Activated effector memory CD4-positive, alpha-beta T cell treated with anti-CD3 and anti-CD28 coated beads, Interleukin-2, amount 50 U/mL, for 16 hours (primary cell): ENCODE measurements at places on chromosomes 5 and 9.

DNA sequence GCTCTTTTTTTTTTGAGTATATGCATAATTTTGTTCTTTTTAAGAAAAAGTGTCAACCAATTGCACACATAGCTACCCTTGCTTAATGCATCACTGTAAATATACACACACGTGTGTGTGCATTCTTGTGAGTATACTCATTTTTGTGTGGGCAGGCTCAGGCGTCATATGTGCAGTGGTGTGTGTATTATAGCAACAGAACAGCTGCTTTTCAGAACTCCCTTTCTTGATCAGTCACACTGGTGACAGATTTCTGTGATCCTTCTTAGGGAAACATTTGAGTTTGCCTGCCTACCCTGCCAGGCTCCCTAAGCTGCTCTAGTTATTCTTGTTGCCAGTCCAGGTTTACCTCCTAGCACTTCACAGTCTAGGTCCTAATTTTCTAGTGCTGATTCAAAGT, 287.0 kb upstream of the SEMA6A start:
- no peak for DNase-seq

DNA sequence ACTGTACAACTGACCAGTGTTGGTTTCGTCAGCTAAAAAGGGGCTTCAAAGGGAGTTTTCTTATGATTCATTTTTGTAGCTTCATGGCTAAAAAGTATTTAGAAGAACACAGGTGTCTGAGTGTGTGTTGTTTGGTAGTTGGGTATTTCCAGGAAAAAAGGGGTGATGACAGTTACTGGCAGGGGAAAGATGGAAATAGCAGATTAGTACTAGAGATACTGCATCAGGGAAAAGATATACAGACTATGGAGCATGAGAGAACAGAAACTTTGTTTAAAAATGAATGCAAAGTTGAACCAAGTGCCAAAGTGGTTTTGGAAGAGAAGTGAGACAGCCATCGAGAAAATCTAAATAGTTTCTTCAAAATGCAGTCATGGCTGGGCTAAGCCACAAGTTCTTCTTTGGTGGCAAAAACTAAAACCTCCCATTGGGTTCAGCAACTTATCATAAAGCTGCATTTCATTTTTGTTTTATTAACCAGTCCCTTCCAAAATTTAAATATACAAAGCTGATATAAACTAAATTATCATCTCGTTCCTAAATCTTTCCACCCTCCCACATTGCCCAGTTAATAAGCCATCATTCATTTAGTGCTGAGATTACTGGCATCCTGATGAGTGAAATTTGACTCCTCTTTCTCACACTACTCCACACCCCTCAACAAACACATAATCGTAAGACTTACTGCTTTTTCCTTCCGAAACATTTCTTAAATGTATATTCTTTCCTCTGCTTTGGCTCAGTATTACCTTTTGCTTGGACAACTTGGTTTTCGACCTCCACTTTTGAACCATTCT, 33.5 kb downstream of the ELL2 start:
- DNase-seq = no peak

GRCh38 chr5:14064841-14065240, 78.3 kb upstream of the TRIO start:
- DNase-seq = no peak

- DNase-seq = no peak
These were observed 33.7 kb downstream of the ELP1 start for GRCh38 chr9:108900176-108900575.

DNA sequence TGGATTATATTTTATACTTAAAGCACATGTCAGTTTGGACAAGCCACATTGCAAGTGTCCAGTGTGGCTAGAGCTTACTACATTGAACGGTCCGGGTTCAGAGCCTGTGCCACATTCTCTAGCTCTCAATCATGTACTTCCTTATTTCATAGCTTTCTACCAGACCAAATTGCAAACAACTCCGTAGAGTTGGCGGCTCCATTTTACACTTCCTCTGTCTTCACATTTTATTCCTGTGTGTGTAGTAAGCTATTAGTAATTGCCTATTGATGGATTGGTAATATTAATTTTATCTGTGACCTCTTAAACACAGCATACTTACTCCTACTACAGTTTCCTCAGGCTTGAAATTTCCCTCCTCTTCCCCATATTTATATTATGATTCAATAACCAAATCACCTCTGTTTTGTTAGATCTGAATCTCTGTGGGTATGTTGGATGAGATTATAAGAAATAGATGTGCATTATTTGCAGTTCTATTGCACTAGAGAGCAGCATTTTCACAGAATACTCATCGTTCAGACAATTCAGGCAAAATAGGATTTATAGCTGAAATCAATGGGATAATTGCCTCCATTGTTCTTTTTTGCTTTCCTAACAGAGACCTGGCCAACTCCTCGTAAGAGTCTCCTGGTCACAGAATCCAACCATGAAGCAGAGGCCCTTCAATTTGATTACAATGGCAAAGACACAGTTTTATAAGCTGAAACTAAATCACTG, 29.0 kb upstream of the C9orf72 start:
- DNase-seq = no peak

DNA sequence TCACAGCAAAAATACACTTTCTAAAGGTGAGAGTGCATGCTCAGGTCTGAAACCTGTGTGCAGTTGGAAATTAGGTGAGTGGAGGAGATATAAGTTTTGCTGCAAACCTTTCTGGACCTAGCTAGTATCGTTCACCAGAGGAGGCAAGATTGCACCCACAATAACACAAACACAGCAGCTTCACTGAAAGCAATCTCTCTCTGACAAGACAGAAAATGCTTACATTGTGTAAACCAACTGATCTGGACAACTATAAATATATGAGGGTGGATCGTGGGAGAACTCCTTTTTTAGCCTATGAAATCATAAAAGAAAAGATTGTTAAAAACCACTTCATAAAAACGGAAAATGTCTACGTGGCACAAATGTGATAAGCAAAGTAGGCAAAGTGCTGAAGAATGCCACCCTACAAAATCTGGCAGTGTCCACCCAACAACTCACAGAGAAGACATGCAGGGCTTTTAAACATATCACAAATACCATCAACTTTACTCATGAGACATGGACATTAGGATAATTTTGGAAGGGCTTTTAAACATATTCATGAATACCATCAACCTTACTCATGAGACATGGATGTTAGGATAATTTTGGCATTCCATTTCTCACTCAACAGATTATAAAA, 134.3 kb downstream of the CDH18 start:
- no peak for DNase-seq

GRCh38 chr9:33813712-33814641, 3.0 kb upstream of the UBE2R2 start:
- DNase-seq = no peak

- DNase-seq = no peak
These were observed 146.5 kb downstream of the NSG2 start for GRCh38 chr5:174191850-174192655.

GRCh38 chr9:93107151-93107824, 11.3 kb downstream of the CARD19 start:
- peak; percentile 61 for DNase-seq

GRCh38 chr5:78886341-78887230, 98.5 kb downstream of the ARSB start:
- DNase-seq = no peak

GRCh38 chr5:132456296-132456986, 34.1 kb downstream of the IRF1 start:
- peak; percentile 82 for DNase-seq

GRCh38 chr5:36703245-36703860, 96.9 kb downstream of the SLC1A3 start:
- no peak for DNase-seq

DNA sequence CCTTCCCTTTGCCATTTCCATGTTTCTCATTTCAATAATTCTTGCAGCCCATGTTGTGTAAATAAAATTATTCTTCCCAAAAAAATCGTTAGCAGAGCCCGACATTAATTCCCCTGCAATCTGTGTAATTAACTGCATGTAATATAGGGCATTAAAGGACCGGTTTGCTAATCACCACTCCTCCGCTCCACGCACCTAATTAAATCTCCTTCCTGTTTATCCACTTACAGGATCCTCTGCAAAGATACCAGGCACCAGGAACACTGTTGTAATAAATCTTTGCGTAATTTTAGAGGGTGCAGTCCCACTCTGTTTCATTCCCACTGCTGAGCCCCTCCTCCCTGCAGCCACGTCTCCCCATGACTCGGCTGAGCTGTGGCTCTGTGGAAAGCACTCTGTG, 105.0 kb upstream of the PPP1R26 start:
- DNase-seq = no peak

GRCh38 chr5:62326302-62326701, 20.3 kb downstream of the KIF2A start:
- DNase-seq = no peak

DNA sequence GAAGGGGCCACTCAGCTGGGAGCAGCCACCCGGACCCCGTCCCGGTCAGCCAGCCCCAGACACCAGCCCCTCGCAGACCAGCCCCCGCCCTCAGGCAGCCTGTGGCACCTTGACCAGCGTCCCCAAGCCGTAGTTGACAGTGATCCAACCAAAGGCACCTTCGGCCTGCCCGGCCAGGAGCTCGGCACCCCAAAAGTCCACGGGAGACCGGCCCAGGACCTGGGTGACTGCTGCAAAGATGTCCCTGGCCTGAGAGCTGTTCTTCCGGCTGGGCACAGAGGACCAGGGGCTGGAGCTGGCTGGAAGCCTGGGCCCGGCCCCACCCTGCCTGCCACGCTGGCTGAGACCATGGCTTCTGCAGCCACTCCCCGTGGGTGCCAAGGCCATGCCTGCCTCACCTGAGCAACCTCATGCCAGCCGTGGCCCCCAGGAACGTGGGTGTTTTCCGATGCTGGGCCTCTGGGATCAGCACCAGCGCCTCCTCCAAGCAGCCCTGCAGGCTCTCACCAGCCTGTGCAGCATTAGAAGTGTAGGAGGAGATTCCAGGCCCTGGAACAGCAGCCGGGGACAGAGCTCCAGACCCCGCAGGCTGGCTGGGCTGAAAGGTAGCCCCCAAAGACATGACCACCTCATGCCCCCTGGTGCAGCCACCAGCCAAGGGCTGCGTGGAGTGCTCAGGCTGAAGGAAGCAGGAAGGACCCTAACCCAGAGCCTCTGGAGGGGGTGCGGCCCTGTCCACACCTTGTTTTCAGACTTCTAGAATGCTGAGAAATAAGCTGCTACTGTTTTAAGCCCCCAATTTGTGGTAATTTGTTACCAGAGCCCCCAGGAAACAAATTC, 4.2 kb downstream of the ENTPD8 start:
- no peak for DNase-seq

- DNase-seq = no peak
These were observed 168.5 kb downstream of the GAS1 start for GRCh38 chr9:86778761-86779160.

DNA sequence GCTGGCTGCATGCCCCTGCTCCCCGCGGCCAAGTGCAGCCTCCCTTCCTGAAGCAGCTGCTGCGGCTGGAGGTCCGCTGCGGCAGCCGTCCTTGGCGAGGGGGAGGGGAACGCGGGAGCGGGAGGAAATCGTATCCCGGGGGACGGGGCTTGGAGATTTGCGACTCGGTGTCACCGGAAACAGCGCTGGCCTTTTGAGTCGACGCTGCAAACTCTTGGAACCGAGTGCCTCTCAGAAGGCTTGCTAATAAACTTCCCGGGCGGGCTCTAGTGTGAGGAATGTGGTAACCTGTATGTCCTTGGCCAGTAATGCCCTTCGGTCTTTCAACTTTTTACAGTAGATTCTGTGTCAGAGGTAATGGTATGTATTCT, 82.7 kb downstream of the PTPDC1 start:
- no peak for DNase-seq

- peak; percentile 36 for DNase-seq
These were observed 85.1 kb downstream of the AMBP start for GRCh38 chr9:113992994-113993393.

DNA sequence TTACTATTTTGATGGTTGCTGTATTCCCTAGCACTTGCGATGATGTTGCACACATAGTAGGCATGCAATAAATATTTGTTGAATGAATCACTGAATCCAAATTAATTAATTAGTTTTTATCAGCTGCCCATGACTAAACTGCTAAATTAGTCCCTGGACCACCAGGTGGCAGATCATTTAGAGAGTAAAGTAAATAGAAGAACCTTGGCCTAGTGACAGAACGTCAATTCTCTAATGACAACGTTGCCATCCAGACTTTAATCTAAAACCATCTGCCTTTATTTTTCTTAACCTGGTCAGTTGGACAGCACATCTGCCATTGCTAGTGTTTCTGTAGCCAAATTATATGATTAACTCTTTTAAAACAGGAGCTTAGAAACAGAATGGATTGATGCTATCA, 457.5 kb downstream of the KIF4B start:
- DNase-seq = no peak

DNA sequence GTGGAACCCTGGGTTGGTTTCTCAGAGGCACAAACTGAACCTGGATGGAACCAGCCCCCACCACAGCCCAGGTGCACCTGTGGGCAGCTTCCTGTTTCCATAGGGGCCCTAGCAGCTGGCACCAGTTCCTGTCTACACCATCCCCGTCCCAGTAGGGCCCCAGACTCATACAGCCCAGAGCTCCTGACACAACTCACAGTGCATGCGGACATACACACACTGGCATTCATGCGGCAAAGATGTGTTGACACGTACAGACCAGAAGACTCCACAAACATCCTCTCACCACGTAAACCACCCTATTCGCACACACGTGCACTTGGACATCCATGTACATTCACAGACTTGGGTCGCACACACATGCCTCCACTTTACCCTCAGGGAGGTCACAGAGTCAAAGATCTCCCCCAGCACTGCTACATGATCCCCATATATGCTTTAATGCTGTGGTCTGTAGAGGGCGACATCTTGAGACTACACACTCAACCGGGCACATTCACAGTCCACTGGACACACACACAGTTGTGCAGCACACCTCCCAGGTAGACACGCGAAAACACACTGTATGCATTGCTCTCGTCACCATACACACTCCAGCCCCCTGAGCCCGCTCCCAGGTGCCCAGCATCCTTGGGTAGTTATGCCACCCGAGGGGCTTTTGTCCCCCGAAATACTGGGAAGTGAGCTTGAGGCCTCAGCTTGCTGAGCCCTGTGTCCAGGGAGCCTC, 22.4 kb downstream of the CXXC5 start:
- no peak for DNase-seq

DNA sequence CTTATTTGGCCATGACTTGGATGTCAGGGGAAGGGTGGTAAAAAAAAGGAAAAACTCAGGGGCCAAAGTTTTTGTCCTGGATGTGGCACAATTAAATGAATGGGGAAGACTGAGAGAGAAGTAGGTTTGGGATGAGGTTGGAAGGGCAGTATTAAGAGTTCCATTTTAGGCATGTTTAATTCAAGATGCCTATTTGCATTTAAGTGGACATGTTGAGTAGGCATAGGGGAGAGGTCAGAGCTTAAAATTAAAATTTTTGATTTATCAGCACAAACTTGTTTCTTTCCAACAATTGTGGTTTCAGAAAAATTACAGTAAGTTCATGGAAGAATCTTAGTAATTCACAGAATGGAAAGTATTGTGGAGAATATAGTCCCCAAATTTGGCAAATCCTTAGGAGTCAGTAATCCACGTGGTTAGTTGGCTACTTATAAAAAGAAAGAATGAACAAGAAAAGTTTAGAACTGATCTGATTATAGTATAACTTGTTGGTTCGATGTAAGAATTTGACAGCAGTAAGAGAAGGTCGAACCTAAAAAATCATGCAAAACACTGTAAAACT, 265.9 kb downstream of the SAXO1 start:
- DNase-seq = no peak
